ENCODE measurements at places on chromosomes 11 and 22.
A peak's percentile ranks its signal among the peaks of the same experiment; 100 is the strongest.

DNA sequence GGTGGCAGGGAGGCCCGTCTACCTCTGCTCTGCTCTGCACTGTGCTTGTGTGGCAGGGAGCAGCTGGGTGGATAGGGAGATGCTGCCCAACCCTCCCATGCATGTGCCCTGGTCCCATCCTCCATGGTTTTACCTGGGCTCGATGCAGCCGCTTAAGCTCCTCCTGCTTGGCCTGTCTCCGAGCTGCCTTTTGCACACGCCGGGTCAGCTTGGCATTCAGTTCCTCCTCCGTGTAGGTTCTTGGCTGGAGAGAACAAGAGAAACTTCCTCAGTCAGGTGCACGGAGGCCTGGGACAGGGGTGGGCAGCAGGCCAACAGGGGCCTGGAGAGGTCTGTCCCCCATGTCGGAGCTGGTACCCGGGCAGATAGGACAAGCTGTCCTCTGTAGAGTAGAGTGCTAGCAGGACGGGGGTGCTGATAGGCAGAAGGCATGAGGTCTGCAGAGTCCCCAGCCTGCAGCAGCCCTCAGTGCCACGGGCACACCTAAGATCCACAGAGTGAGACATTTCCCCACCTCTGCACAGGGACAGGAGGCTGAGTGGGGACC is 36.4 kb upstream of the BID start:
- no peak for DNase-seq

GRCh38 chr11:27696961-27697360 is 3.3 kb downstream of the BDNF start:
- DNase-seq: no peak

DNA sequence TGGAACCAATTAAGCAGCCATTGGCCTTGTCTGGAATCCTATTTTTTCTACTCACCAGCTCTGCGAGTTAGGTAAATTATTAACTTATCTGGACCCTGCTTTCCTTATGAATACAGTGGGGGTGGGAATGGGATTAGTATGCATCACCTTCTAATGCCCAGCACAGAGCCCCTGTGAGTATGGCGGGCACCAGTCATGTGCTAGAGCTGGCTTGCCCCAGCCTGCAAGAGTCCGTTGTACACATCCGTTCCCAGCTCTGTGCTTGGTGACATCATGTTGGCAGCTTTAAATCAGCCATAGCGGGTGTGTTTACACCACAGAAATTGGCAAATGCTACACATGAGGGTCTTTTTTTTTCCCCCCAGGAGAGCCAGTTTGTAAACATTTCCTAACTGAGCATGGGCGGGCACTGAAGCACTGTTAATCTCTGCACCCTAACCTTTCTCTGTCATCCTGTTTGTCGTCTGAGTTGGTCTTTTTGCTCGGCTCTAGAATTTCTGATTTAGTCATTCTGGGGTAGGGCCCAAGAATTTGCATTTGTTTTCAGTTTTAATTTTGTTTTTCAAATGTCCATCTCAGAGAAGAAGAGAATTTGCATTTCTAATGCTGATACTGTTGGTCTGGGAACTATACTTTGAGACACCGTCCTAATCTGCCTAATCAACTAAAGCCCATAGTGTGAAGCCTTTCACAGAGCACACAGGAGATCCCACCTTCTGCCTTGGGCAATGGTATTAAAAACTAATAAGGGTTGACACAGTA is 130.3 kb upstream of the TBCEL start:
- DNase-seq: no peak

DNA sequence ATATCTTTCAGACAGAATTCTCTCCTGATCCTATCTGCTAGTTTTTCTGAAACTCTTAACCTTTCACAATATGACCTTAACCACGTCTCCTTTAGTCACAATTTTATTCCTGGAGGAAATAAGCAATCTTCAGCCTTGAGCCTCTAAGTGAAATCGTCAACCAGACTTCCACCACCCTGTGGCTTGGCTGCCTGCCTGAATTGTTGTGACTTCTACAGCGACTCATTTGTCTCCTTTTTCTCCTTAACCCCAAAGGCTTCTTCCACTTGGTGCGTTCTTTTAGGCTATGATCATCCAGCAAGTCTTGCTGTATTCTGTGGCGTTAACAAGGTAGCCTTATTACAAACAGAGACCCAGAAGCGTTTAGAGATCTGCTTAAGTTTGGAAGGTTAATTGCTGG is 535.1 kb upstream of the ARHGAP42 start:
- no peak for DNase-seq

DNA sequence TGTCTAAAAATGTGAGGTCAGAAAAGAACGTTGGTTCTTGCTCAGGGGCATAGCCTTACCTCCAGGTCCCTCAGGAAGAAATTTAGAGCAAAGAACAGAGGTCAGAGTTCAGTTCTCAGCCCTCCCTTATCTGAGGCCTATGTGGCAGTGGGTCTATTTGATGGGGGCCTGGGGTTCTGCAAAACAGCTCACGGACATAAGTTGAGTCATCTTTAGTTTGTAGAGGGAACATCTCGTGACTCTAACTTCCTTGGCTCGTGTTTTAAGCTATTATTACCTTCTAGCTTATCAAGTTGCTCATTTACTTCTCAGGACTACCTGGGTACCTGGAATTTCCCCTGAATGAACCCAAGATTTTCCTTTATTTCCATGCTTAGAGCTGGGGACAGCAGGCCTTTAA is 91.3 kb upstream of the AMOTL1 start:
- DNase-seq: no peak

DNA sequence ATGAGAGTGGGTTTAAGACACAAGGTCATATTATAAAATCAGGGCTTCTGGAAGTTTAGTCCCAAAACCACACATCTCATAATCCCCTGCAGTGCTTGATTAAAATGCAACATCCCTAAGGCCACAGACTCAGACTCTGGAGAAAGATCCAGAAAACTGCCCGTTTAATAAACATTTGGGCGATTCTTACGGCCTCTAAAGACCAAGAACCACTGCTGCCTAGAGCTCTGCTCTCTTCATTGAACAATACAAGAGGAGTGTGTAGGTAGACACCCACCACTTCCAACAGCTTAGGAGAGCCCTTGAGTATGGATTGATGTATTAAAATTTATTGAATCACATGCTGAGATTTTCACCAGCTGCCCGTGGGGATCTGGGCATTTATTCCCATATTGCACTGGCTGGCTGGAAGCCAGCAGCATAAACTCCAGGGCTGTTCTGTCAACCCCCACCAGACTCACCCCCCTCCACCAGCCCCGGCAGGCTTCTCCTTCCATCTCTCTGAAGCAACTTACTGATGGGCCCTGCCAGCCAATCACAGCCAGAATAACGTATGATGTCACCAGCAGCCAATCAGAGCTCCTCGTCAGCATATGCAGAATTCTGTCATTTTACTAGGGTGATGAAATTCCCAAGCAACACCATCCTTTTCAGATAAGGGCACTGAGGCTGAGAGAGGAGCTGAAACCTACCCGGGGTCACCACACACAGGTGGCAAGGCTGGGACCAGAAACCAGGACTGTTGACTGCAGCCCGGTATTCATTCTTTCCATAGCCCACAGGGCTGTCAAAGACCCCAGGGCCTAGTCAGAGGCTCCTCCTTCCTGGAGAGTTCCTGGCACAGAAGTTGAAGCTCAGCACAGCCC is 749 bp upstream of the BEST1 start:
- no peak for DNase-seq

GRCh38 chr11:45659031-45659817 is 6.2 kb downstream of the CHST1 start:
- DNase-seq: no peak

DNA sequence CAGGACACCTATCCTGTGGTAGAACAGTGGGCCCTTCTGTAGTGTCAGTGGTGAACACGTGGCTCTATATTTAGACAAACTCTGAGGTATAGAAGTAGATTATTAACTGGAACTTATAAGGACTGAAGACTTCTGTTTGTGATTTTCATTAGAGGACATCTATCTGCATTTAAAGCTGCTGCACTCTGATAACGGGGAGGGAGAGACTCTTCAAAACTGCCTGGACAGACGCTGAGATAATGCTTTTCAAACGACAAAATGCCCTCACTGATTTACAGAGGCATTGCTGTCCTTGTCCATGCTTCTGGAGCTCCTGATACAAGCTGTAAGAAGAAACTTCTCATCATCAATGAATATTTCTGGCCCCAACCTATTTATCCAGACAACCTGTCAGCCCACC is 425.2 kb downstream of the OPCML start:
- no peak for DNase-seq

DNA sequence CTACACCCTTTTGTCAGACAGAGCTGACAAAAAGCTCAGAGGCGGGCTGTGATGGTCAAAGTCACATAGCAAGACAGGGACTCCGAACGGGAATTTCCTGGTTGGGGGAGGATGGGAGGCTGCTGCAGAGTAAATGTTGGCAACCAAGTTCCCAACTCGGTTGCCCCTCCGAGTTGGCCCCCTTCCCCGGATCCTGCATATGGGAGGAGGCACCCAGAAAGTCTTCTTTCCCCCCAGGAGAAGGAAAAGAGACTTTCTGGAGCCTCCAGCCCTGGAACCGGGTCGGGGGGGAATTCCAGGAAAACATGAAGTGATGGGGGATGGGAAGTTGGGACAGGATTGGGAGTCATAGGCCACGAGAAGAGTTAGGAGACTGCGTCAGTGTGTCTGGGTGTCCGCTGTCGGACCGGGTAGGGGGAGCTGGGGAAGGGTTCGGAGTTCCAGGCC is 614 bp downstream of the SELENOM start:
- DNase-seq: no peak

DNA sequence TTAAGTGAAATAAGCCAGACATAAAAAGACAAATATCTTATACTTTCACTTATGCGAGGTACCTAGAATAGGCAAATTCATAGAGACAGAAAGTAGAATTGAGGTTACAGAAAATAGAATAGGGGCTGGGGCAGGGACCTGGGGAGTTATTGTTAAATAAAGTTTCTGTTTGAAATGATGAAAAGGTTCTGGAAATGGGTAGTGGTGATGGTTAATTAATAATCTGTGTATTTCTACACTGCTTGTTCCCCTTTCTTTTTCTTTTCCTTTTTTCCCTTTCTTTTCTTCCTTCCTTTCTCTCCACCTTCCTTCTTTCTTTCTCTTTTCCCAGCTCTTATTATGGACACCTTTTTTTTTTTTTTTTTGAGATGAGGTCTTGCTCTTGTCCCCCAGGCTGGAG is 2.8 kb downstream of the NAALADL1 start:
- no peak for DNase-seq

DNA sequence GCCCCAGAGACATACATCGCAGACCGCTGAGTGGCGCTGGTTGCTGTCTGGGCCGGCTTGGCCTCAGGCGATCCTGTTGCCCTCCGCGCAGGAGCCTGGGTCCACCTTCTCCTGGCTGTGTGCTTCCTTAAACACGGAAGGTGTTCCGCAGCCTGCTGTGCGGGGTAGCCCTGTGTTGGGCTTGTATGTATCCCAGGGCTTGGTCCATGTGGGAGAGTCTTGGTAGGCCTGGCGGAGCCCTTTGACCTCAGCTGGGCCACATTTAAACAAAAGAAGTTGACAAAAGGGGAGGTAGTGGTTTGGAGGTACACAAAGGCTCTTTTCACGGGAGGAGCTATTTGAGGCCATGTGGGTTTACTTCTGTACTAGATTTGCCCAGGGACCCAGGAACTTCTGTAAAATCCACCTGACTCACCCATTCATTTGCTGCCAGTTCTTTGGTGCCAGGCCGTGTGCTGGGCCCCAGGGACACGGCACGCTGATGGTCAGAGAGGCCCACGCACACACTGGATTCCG is 11.0 kb upstream of the GRAMD4 start:
- no peak for DNase-seq

- no peak for DNase-seq
Observed at GRCh38 chr11:86637988-86638387, 34.4 kb downstream of the ME3 start.

GRCh38 chr11:61905067-61905696 is 12.2 kb downstream of the RAB3IL1 start:
- no peak for DNase-seq

GRCh38 chr11:22459048-22459447 is 120.9 kb downstream of the SLC17A6 start:
- no peak for DNase-seq

DNA sequence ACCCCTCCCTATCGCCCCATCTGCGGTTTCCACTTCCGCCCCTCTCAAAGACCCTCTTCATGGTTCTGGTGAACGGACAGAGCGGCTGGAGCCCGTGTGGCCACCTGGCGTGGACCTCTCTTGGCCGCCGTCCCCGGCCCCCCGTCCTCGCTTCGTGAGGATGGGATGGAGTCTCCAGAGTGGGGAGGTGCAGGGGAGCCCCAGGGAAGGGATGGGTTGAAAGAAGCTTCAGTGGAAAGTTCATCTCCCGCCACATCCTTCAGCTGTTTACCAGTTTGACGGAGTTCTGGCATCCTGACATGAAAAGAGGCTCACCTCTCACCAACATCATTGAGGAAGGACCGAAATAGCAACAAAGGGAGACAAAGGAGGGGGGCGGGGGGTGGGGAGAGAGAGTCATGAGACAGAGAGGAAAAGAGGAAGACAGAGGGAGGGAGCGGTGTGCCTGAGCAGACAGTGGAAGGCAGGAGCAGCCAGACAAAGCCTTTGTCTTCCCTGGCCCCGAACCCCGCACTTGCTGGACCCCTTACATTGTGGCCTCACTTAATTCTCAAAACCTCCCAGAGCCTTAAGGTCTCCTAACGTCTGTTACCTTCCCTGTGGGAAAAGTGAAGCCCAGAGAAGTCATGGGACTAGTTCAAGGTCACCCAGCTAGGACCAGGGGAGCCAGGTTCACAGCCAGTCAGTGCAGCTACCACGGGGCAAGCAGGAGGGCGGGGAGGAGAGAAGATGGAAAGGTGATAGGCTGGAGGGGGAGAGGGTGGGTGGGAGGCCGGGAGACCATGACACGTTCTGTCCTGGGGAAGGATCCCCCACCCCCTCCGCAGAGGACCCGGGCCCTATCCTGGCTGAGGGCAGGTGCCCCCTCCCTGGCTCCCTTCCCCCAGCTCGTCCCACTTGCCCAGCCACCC is 54.9 kb downstream of the CD6 start:
- DNase-seq: peak; percentile 40

DNA sequence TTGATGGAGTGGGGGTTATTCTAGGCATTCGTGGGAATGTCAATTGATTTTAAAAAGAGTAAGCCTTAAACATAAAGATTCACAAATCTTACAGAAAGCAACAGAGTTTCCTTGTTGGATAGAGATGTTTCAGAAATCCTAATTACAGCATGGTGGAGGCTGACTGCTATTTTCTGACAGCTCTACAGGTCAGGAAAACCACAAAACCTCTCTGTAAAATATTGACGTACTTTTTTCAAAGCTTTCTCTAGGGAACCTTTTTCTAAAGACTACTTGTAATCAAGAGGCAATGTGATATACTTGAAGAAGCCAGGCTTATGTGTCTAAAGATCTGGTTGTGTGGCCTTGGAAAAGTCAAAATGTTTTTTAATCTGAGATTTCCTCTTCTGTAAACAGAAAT is 9.1 kb upstream of the OR8B8 start:
- no peak for DNase-seq

DNA sequence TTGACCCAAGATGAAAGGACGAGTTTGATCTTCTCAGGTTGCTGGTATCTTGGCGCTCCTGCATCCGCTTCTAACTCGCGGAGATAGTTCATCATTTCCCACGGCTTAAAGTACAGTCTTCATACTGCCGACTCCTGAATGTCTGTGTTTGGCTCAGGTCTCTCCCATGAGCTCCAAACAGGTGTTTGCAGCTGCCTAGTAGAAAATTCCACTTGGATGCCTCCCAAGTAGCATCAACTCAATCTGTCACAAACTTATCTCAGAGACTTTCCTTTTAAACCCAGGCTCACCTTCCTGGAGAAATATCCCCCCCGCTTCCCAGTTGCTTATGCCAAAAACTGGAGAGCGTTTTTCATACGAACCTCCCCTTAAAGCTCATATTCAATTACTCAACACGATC is 986.5 kb downstream of the TBC1D22A start:
- DNase-seq: no peak
